ENCODE measurements at places on chromosomes 12 and 14.

GRCh38 chr14:72380456-72380855, 448.2 kb downstream of the RGS6 start:
- DNase-seq: no peak

GRCh38 chr12:10268037-10268436, 39.6 kb upstream of the KLRD1 start:
- DNase-seq: no peak

DNA sequence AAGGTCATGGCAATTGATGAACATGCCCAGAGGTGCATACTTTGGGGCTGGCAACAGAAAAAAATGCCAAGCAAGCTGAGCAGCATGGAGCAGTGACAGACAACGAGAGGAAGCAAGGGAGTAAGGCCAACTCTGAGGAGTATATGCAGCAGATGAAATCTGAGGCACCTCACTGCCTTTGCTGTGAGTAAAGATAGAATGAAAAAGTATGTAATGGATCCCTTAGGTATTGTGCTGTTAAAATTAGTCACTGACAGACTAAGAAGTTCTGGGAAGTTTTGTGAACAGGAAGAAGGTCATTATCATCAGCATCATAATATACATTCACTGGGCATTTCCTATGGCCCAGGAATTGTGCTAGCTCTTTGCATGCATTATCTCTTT, 269.9 kb downstream of the DUSP6 start:
- no peak for DNase-seq

DNA sequence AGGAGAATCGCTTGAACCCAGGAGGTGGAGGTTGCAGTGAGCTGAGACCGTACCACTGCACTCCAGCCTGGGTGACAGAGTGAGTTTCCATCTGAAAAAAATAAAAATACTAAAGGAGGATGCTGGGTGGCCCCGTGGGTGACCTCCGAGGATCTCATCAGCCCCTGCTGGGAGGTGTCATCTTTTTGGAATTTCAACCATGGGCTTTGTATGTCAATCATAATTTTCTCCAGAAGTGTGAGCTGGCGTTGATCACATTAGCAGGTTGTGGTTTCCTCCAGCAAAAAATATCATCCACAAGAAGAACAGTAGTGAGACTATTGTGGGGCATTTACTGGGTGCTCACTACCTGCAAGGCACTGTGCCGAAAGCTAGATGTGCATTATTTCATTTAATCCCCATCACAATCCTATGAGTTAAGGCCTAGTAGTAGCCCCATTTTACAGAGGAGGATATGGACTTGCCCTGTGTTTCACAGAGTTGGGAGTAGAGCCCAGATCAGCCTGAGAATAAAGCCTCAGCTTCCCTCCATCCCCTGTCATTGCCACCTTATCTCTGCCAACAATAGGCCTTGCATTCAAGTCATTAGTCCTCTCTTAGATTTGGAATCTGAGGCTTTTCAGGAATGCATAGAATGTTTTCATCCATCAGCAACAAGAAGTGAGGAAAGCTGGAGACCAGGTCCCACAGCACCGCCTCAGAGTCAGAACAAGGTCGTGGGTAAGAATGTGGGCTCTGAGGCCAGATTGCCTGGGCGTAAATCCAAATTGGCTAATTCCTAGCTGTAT, 39.8 kb downstream of the SVOP start:
- DNase-seq: no peak

GRCh38 chr14:92435154-92435553, 78.4 kb upstream of the RIN3 start:
- DNase-seq: no peak

DNA sequence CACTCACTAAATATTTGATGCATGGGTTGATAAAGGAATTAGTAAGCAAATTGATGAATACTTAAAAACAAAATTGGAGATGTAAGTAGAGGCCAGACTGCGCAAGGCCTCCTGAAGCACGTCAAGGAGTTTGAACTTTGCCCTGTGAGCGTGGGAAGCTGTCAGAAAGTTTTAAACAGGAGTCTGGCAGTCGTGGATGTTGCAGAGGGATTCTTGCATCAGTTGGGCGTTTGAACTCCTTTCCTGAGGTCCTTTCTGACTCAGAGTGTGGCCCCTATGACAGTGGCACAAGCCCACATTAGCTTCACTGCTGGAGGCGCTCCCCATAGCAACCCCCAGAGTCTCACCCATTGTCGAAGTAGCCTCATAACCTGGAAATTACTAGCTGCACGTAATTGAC, 17.9 kb upstream of the IL22 start:
- no peak for DNase-seq

All from NCI-H1436 treated with DMSO at 0.1 percent for 48 hours (cell line).